SK-N-DZ (cell line): ENCODE measurements at places on chromosomes 16 and 17.

GRCh38 chr17:4233668-4234258 is 30.0 kb downstream of the ANKFY1 start:
- DNase-seq: no peak

DNA sequence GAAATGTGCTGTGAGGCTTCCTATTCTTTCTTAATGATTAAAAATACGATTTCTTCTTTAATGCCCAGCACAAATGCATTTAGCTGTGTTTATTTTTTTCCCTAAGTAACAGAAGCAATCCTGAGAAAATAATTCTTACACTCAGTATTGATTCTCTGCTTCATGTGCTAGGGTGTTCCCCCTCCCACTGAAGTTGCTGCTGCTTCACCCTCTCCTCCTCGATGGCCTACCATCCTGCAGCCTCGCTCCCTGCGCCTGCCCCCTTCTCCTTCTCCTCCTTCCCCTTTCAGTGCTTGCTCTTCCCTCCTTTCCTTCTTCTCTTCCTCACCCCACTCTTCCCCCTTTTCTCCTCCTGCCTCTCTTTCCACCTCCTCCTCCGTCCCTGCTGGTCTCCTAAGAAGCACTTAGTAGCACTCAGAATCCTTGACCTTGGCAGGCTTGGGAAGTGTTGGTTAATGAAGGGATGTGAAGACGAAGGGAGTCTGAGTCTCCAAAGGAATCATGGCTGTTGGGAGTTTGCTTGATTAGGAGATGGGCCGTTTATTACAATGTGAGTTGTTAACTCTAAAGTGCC is 119.7 kb downstream of the RPTOR start:
- DNase-seq: no peak

DNA sequence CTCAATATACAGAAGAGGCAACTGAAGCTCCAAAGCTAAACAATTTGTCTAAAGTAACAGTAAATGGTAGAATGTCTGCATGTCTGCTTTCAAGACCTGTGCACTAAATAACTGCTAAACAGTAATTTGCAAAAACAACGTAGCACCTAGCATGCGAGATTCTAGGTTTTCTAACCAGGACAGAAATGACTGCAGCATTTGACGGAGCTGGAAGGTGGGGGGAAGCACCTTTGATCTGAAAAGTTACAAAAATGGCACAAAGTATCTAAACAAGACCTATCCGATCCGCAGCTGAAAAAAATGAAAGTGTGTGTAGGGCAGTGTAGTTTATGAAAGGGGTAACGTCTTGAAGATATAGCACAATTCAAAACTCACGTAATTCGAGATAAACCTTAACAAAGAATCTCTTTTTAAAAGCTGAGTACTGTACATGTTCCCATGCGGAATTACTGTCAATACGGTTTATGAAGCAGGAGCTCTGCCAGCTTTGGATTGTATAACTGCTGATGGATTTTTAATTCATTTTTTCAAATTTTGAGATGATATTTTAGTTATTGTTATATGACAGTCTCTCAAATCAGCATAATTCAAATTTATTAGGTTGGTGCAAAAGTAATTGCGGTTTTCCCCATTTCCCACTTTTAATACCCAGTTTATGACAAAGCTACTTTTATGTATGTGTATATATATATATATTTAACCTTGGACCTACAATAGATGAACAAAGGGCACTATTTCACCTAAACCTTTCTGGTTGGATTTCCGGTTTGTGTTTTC is 1.2 kb upstream of the WIPI1 start:
- no peak for DNase-seq

- DNase-seq: no peak
These were observed 76.7 kb upstream of the ALOX12 start for GRCh38 chr17:6919158-6919557.

DNA sequence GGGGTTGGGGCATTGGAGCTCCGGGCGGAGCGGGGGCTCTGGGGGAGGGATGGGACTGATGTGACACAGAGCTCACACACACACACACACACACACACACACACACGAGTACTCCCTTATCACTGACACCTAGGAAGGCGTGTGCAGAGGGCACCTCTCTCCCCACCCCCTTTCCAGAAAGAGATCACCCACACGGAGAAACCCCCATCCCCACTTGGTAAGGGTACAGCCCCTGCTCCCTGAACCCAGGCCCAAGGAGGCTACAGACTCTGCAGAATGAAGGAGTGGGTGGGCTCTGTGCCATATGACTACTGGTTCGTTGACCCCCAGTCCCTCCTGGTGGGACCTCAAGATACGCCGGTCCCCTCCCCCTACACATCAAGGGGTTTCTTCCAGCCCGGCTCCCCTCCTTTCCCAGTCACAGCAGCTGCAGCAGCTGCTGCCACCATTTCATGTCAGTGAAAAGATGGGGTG is 8.7 kb upstream of the ARHGAP23 start:
- no peak for DNase-seq

DNA sequence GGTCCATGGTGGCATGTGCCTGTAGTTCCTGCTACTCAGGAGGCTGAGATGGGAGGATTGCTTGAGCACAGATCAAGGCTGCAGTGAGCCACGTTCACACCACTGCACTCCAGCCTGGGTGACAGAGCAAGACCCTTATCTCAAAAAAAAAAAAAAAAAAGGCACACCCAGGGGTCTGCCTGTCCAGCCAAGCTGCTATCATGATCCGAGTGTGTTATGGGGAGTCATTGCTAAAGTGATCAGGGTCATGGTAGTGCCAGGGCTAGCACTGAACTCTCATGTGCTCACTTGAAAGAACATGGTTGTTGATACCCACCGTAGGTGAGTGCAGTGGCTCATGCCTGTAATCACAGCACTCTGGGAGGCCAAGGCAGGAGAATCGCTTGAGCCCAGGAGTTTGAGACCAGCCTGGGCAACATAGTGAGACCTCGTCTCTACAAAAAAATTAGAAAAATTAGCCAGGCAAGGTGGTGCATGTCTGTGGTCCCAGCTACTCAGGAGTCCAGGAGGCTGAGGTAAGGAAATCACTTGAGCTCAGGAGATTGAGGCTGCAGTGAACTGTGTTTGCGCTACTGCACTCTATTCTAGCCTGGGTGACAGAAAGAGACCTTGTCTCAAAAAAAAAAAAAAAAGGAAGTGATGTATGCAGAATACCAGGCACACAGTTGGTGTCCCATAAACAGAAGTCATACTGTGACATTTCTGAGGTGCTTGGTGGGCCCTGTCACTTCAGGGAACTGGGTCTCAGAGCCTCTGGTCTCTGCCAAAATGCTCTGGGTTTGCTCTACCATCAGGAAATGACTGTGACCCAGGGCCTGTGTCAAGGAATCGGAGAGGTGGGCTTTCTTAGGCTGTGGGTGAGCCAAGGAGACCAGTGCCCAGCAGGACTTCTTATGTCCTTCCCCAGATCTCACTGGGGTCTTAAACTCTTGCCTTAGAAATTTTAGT is 2.2 kb downstream of the PRM1 start:
- DNase-seq: no peak

DNA sequence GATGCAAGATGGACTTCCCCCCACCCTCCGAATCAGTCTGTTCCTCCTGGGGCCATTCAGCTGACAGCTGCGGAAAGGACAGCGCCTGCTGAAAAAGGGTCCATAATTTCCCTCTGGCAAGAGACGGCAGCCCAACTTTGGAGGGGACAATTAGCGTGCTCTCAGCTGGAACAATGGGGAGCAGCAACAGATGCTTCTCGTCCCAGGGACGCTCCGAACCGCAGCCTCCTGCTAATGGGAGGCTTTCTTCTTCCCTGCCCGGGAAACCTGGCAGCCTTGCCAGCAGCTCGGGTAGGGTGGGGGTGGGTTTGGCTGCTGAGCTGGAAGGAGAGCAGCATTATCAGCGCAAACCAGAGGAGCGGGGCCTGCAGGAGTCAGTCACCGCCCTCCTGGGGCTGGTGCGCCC is 500.0 kb upstream of the SALL1 start:
- no peak for DNase-seq
